Effector memory CD4-positive, alpha-beta T cell (primary cell): ENCODE measurements at places on chromosomes 13 and 19.

GRCh38 chr13:39389013-39389412 is 214.0 kb downstream of the LHFPL6 start:
- DNase-seq, result no peak

- DNase-seq, result no peak
Observed at GRCh38 chr19:55536366-55536765, 567 bp downstream of the SBK2 start.

GRCh38 chr19:55482156-55482961 is 2.6 kb upstream of the NAT14 start:
- no peak for DNase-seq

GRCh38 chr13:49443357-49443703 is 534 bp downstream of the CAB39L start:
- no peak for DNase-seq

- DNase-seq, result no peak
Observed at GRCh38 chr13:20877902-20878301, 24.6 kb downstream of the XPO4 start.

DNA sequence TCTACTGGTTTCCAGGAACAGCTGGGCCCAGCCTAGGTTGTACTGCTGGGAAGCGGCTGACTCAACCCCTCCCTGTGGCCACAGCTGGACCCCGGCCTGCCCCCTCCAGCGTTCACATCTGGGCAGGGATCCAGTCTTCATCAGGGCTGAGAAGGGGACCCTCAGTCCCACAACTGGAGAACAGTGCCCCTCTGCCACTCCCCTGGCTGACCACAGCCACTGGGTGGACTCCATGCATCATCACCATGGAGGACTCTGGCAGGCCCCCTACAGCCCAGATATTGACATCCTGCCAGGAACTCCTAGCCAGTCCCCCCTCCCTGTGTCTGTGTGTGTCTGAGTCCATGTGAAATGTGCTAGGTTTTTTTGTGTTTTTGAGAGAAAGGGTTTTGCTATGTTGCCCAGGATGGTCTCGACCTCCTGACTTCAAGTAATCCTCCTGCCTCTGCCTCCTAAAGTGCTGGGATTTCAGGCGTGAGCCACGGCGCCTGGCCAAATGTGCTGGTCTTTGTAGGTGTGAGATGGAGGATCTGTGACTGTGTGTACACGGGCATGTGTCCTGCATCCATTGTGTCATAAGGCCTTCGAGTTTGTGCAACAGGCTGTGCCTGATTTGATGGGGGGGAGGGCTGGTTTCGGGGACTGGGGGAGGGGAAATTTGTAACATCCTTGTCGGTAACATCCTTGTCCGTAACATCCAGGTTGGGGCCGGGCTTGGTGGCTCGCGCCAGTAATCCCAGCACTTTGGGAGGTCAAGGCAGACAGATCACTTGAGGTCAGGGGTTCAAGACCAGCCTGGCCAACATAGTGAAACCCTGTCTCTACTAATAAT is 4.0 kb upstream of the HOOK2 start:
- DNase-seq, result no peak

GRCh38 chr19:5786593-5787408 is 2.3 kb upstream of the PRR22 start:
- DNase-seq, result no peak

DNA sequence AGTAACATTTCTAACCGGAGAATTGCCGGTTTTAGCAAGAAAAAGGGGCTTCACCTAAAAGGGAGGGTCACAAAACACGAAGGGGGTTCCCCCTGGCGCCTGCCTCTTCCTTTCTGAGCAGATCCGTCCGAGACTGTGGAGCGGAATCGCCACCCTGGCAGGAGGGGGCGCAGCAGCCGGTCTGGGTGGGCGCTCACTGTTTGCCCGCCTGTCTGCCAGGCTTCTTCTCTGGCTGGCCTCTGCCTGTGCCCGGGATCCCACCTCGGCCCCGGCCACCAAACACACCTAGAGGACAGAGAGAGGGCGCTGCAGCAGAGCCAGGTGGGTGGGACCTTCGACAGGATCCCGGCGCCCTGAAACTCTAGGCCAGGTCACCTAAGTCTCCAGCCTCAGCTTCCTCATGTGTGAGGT is 15.6 kb downstream of the LSM4 start:
- DNase-seq, result no peak

- no peak for DNase-seq
Observed at GRCh38 chr13:98507282-98507797, 69.6 kb downstream of the STK24 start.

DNA sequence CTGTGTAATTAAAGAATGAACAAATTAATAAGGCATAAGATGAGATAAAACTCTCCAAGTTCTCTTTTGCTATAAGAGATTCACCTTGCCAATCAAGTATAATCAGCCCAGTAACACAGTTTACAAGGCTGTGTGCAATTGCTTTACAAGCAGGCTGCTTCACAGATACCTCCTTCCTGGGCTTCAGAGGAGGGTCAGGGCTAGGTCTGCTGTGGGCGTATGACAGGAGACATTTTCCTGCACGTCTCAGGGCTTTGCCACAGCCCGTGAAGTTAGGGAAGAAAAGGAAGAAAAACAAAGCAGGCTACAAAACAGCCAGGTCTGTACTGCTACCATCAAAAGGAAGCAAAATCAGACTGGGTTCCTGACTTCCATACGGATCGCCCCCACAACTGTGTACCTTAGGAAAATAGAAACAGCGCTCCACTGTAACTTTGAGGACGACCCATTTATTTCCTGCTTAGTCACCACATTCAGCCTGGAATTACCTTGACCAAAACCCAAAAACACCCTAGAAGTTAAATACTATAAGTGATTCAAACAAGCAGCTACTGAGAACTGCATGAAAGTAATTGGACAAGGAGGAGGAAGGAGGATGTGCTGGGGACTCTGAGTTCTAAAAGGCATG is 12.4 kb downstream of the EFNB2 start:
- DNase-seq, result no peak

DNA sequence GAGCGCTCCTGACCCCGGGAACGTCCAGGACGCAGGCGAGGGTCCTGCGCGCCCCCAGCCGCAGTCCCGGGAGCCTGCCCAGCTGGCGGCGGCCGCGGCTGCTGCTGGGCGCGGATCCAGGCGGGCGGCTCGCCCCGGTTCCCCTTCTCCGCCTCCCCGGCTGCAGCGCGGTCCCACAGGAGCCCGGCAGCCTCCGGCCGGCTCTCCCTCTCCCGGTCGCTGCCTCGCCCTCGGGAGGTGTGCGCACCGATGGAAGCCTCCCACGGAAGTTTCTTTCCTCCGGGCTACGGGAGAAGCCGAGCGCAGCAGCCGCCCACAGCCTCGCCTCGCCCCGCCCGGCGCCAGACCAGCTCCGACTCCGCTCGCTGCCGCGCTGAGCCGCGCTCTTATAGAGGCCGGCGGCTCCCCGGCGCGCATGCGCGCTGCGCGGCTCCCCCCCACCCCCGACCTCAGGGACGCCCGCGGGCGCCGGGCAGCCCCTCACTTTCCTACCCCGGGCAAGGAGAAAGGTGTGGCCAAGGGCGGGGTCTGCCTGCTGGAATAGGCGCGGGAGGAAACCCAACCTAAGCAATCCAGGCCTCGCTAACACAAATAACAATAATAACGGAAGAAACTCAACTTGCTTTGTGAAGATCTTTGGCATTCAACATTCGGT is at the start of gene SHISA2:
TSS of gene SHISA2 (minus strand) at position 360 of the 655 bp plus-strand sequence. CDS start 1,041 bp downstream, outside the sequence.
- no peak for DNase-seq

DNA sequence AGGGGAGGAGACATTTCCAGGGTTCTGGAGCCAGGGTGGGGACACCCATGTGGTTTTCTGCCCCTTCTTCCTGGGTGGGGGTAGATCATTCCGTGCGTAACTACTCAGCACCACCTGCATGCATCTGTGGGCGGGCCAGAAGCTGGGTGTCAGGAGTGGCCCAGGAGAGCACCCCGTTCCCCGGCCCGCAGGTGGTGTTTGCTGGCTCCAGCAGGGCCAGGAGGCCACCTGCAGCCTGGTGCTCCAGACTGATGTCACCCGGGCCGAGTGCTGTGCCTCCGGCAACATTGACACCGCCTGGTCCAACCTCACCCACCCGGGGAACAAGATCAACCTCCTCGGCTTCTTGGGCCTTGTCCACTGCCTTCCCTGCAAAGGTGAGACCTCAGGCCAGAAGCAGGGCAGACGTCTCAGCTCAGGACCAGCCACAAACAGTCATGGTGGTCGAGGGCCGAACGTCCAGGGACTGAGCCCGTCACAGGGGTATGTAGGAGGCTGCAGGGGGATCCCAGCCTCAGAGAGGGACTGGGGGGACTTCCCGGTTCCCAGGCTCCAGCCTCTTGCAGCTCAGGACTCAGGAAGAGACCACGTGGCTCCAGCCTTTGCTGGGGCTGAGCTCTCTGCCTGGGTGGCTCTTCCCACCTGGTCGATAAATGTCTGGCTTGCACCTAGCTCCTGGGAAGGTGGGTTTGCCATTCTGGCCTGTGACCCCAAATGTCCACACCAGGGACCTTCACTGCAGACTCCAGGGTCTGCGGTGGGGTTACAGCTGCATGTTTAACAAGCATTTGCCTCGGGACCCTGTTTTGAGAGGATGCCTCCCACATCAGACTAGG is 1.6 kb downstream of the FSTL3 start:
- DNase-seq, result no peak

- no peak for DNase-seq
Observed at GRCh38 chr13:88648598-88649373, 977.6 kb downstream of the SLITRK5 start.

- DNase-seq, result no peak
Observed at GRCh38 chr13:79725841-79726240, 244.9 kb downstream of the NDFIP2 start.

- no peak for DNase-seq
Observed at GRCh38 chr13:109626386-109627171, 159.8 kb downstream of the IRS2 start.

DNA sequence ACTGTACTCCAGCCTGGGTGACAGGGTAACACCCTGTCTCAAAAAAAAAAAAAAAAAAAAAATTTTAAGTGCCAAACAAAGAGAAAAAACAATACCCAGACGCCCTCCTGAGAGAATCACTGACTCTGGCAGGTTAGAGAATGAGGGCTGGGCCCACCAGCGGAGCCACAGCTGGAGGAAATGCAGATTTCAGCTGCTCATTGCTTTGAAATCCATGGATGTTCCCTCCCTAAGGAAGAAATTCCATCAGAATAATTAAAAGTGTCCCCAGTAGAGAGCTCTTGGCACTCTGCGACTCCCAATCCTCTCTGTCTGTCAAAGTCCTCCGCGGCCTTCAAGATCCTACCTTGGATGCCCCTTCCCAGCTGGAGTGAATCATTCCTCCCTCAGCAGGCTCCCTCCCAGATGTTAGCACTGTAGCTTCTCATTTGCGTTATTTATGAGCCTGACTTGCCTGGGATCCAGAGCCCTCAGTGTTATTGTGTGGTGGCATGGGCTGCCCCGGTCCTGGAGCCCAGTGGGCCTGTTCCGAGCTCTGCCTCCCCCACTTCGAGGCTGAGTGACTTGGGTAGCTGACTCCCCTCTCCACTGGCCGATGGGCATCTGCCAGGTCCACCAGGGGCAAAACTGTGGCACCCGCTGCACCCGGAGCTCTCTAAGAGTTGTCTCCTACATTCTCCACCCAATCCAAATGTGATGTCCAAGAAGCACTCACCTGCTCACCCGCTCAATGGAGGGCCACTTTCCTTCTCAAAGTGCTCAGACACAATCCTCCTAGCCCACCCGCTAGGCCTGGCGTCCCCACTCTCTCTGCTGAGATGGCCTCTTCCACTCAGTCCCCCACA is 47.0 kb downstream of the SERP2 start:
- DNase-seq, result no peak

DNA sequence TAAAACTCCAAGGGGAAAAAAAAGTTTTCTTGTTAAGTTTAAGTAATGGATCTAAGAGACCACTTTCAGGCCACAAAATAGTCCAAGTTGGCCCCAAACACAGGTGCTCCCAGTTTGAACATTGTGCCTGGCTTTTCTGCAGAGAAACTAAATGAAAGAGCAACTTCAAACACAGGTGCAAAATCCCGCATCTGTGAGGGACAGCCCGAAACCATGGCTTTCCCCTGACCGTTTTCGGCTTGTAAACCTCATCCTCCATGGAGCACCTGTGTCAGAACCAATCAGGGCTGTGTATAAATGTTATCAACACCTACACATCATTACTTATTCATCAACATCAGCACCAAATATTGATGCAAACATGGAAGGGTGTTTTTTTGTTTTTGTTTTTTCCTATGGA is 126.8 kb upstream of the OBI1 start:
- DNase-seq, result no peak

GRCh38 chr13:20487927-20488326 is 37.7 kb downstream of the CRYL1 start:
- no peak for DNase-seq

DNA sequence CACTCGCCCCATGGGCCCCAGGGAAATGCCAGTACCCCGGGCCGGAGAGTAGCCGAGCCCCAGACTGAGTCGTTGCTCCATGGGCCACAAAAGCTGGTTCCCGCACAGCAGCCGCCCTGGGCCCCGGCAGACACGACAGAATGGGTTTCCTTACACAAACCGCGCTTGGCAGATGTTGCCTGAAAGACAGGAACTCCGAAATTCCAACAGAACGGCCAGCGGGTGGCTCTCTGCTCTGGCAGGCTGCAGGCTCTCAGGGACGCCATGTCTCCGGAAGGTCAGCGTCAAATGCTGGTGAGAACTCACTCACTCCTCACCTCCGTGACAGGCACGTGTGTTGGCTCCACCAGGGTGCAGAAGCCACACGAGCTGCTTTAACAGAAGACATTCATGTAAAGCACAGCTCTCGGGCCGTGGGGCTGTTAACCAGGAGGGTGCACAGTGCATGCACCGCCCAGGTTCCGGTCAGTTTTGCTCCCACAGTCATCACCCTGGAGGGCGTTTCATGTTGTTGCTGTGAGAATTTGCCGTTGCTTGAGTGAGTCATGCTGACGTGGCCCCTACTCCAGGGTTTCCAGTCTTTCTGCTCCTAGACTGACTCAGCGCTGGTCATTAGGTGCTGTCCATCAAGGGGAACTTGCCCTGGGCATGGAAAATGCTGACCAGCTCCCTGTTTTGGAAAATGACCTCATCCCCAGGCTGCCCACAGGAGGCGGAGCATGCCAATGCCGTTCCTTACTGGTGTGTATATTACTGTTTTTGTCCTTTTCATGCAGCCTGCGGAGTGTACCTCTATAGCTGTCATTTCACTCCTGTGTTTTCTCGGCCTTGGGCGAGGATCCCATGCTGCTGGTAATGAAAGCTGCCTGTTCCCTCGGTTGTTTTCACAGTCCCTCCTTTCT is 44.8 kb downstream of the ANKRD10 start:
- DNase-seq, result no peak

GRCh38 chr19:44800461-44800860 is 8.4 kb upstream of the BCAM start:
- peak; percentile 63 for DNase-seq

DNA sequence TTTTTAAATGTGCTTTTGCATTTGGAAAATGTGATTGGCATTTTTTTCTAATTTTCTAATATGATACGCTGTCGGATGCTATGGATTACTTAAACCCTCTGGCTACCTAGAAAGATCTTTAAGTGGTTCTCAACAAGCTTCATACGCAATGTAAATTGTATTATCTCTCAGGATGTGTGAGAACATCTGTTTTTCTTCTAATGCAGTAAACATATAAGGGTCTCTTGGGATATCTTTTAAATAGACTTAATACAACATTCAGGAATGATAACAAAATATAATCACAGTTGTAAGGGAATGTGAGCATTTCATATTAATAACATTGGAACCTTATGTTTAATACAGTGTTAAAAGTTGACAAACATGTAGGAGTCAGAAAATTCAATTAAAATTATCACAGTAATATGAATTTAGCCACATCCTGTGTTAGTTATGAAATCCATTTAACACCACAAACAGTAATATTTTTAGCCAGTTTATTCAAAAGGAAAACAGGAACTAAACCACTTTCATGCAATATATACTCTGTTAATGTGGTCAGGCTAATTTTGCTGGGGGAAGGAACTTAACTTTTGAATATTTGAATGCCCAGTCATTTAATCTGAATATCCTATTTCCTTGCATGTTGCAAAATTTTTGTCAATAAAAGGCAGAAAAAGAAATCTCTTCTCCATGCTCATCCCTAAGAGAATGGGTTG is 15.0 kb upstream of the ALOX5AP start:
- DNase-seq, result no peak
